Ascending aorta (tissue), 2 donors: ENCODE measurements at places on chromosomes 16 and 17. TPM values are rescaled to one million over a fixed set of nuclear protein-coding genes. Genes with fewer than 3 reads are reported as not detected.

DNA sequence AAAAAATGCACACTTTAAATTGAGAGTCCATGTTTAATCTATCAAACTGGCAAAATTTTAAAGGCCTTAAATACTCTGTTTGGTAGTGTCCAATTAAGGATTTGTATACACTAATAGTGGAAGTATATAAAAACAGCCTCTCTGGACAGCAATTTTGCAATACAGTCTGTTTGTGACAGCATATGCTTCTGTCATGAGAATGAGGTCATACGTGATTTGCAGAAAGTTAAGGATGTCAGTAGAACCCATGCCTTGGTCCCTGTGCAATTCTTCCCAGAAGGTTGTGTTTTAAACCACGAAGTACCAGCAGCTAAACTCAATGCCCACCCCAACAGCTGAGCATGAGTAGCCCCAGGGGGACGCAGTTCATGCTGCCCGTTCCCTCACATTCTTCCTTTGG, 78.4 kb downstream of the AIPL1 start:
- no peak for DNase-seq

GRCh38 chr17:27846042-27846655, 45.8 kb upstream of the NOS2 start:
- no peak for DNase-seq

DNA sequence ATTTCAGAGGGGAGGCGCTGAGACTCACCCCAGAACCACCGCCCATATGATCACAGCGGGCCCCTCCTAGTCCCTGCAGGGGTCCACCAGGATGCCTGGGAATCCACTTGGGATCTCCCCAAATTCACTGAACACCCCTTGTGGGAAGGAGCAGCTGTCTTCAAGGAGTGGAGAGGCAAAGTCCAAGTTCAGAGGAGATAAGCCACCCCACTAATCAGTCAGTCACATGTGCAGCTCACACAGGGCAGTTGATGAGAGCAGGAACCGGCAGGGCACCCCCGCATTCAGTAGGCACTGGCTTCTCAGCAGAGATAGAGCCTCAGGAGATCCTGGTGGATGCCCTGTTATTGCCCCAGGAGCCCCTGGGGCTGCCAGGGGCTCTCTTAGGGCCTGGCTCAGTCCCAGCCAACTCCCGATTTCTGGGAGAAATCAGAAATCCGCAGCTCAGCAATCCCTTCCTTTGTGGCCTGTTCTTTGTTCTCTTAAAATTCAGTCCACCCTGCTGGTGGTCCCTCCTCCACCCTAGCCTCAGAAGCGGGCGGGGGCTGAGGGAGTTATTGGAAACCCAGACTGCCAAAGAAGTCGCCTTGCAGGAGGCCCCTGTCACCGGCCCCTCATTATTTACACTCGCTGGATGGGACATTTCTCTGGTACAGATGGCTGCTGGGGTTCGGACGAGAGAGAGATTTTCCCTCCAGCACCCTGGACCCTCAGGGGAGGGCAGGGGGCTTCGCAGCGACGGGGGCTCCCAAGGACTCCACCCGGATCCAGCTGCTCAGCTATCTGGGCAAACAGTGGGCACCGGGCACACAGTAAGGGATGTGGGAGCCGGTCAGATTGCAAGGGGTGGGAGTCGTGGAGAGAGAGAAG, 1.8 kb downstream of the CDC42EP4 start:
- DNase-seq, result no peak

DNA sequence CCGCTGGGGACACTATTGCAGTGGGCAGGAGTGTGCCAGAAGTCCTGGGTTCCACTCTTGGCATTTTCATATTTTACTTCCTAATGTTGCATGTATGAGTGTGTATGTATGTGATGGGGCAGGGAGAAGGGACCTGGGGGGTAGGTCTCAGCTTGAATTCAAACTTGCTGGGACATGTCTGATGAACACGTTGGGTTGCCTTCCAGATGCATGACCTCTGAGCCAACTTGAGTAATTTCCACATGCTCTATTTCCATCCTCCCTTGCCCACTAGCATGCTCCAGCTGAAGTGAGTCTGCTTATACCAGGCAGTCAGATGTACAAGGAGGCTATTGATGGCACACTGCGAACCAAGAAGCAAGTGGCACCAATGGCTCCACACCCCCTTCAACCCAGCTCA, 32.9 kb upstream of the SRSF1 start:
- no peak for DNase-seq

- DNase-seq, result no peak
These were observed 55.2 kb upstream of the IRX5 start for GRCh38 chr16:54875443-54875842.

DNA sequence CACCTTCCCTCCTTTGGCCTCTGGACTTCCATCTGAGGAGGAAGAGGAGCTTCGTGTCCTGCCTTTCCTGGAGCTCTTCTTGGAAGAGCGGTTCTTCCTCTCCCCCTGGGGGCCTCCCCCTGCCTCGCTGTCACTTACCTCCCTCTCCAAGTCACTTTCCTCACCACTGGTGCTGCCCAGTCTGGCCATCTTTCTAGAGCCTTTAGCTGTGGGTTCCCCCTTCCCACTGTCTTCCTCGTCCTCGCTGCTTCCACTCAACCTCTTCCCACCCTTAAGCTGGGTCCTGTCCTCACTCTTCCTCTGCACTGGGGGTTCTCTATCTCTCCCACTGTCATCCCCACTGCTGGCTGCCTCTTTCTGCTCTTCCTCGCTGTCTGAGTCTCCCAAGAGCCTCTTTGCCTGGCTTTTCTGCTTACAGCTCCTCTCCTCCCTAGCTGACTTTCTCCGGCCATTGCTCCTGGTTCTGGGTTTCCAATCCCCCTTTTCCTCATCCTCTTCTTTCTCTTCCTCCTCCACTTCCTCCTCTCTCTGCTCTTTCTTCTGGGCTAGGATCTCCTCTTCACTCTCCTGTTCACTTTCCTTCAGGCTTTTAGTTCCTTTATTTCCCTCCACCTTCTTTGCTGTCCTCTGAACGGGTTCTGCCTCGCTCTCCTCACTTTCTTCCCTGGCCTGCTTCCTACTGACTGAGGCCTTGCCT, 1.4 kb downstream of the HIRIP3 start:
- DNase-seq, result no peak

DNA sequence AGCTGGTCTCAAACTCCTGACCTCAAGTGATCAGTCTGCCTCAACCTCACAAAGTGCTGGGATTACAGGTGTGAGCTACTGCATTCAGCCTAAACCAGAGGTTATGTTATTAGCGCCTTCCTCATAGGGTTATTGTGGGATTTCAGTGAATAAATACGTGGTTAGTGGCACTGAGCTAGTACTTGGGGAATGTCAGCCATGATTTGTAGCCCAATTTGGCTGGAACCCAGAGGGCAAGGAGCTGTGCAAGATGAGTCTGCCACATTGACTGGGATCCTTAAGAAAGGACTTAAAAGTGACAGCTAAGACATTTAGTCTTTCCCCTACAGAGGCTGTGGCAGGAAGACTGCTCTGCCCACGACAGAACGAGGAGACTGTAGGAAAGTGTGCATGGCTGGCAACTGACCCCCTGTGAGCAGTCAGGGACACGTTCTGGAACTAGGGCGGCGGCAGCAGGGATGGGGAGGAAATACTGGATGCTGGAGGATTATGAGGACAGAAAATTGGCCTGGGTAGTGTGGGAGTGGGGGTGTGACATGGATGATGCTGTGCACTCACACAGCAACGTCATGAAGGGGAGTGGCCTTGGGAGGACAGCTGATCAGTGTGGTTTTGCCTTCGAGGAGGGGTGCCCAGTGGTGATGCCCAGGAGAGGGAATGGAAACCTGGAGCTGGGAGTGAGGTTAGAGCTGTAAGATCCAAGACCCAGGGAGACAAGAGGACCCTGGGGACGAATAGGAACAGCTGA, 14.6 kb downstream of the ATP5PD start:
- peak; percentile 94 for DNase-seq

GRCh38 chr16:71628810-71629209, 2.8 kb downstream of the MARVELD3 start:
- DNase-seq, result no peak

DNA sequence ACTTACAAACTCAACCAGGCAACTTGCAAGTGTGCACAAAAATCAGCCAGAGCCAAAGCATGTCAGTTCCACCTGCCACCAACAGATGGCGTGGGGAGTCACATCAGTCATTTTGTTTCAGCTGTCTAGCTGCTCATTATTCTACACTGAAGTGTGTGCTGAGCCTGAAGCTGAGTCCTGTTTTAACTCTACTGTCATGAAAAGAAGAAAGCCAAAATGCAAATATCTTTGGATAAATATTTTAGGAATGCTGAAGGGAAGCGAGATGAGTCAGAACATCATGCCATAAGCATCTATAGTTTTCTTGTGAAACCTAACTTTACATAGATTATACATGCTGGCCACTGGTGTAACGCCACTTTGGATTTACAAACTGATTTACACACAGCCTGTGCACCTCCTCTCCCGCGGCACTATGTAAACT, 172.6 kb downstream of the CDK5R1 start:
- DNase-seq, result peak; percentile 12

DNA sequence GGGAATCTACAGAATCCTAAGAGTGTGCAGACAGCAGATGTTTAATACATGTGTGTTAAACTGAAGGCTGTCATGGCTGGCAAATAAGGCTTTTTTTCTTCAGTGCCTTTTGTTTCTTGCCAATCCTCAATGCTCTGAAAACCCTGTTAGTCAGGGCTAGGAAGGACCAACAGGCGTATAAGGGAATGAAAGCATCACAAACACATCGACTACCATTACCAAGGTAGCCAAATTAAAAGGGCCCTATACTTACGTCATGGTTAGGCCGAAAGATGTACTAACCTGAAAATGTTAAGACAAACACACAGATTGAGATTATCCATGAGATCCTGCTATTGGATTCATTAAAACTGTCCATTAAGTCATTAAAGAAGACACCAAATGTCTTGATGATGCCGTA, 13.1 kb downstream of the SLC16A6 start:
- no peak for DNase-seq

DNA sequence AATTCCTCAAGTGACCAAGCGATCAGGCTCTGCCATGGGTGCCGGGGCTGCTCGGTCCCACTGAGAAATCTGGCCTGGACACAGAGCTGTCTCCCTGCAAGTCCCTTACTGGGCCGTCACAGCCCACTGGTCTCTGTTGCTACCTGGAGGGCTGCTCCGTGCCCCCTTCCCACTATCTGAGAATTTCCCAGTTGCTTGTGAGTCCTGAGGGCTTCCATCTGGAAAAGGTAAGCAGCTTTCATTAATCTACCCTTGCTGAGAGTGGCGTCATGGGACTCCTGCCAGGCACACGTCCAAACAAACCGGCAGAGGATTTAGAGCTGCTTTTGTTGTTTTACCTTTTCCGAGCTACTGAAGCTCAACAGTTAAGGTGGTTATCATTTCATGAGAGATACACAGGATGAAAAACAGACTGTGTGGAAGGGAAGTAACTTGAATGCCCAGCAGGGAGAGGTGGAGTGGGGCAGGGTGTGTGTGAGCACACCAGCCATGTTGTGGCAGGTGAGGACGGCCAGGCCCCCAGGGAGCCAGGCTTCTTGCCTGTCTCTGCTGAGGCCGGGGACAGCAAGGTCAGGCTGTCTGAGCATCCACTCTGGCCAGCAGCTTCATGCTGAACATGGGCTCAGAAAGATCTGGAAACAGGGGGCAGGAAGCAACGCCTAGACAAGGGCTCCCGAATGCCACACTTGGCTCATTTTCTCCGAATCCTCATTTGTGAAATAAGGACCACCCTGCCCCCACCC, 50.6 kb downstream of the GTF3C1 start:
- DNase-seq, result no peak

- peak; percentile 28 for DNase-seq
These were observed 18.7 kb downstream of the MYLK3 start for GRCh38 chr16:46729326-46729995.

DNA sequence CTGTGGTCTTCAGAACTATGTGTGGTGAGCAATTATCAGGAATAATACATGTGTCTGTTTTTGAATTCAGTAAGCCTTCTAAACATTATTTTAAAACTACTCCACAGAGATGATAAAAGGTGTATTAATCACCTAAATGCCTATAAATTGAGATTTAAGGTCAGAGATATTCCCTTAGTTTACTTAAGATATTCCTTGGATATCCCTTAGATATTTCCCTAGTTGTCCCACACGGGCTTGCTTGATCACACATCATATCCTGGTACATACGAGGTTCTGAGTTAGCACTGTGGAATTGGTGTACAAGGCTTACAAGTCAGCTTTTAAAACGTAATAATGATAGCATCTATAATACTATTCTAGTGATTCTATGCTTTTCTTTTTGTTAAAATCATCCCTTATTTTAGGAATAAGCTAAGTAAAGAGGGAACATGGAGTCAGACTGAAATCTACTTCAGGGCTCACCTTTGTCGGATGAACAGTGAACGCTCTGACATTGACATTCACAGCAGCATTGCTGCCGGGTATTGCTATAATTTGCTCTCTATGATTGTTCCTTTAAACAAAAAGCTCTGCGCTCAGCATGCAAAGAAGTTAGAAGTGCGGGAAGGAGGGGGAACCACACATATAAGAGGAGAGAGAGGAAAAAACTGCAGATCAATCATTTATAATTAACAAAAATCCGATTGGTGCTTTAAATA, 136.5 kb downstream of the SKAP1 start:
- DNase-seq, result no peak

DNA sequence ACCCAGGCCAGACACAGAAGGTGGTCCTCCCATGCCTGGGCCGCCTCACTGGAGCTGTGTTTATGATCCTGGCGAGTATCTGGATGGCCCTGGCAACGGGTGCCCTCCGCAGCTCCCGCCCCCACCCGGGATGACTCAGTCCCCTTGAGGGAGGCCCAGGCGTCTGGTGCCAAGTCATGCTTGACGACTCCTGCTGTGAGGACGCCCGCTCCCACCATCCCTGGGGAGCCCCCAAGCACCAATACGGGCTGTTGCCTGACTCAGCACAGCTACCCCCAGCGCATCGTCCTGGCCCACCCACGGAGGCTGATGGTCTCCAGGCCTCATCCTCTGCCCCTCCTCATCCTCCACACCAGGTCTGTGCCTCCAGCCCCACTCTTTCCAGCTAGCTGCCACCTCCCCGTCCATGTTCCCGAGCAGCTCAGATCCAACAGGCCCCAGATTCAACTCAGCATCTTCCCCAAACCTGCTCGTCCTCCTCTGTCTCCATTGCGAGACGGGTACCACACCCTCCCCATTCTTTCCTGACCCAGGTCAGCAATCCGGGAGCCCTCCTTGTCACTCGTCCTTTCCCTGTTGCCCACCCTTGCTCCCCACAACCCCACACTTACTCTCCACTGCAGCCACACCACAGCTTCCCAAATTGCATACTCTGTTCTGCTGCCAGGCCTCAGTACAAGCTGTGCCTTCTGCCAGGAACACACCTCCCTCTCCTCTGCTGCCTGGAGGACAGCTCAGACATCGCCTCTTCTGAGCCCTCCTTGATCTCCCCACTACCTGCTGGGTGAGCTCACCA, 2.6 kb downstream of the CAMKK1 start:
- peak; percentile 96 for DNase-seq

GRCh38 chr16:79076047-79076767, 524.3 kb downstream of the MAF start:
- no peak for DNase-seq

- no peak for DNase-seq
These were observed 13.5 kb downstream of the NUDT16L1 start for GRCh38 chr16:4706871-4707270.

- DNase-seq, result no peak
These were observed 11.4 kb downstream of the MYL4 start for GRCh38 chr17:47220531-47220999.

TPSG1 gene
- not detected for total RNA-seq

DHRS7C gene
- not detected for total RNA-seq

DYNLRB2 gene
- not detected for total RNA-seq

KCNG4 gene
- not detected for total RNA-seq

MRPL58 gene
- total RNA-seq, result 14.5 TPM

RPL27 gene
- 417 TPM for total RNA-seq

KRT24 gene
- total RNA-seq, result not detected

GAS2L2 gene
- total RNA-seq, result not detected

NACA2 gene
- total RNA-seq, result not detected

ANKFN1 gene
- total RNA-seq, result not detected

DLX4 gene
- not detected for total RNA-seq
